Sigmoid colon (tissue), 7 donors: ENCODE measurements at places on chromosomes 7 and 10. TPM values are rescaled to one million over a fixed set of nuclear protein-coding genes. Genes with fewer than 3 reads are reported as not detected.

DNA sequence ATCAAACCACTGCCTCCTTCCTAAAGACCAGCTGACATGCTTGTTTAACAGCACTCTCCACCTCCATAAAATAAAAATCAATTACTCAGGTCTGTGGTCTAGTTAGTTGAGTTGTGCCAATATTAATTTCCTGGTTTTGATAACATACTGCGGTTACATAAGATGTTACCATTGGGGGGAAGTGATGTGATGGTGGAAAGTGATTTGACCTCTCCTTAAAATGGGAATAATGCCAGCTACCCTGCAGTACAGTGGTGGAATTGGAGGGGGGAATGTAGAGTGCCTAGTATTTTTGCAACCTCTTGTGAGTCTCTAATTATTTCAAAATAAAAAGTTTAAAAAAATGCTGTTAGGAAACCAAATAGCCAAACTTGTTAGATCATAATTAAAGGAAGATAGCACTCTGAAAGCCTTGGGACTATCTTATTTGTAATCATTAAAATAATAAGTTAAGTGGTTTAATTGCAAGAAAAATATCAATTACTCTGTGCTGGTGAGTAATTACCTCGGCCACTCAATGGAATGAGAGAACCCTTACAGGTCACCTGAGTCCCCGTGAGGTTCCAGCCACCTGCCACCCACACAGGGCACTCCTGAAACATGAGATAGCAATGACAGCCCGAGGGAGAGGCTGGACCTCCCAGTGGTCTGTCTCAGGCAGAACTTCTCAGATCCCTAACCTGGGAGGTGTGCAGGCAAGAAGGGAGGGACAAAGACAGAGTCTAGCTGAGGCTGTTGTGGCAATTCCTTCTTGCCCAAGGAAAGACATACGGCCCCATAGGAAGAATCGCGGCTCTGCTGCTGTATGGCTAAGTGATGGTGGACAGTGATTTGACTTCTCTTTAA is 94.1 kb downstream of the SH3PXD2A start:
- H3K27me3 ChIP-seq: no peaks in the 10 kb centered on the region
- H3K36me3 ChIP-seq: no peaks in the 10 kb centered on the region
- no peak overlapping the region for H3K4me3 ChIP-seq
- H3K4me1 ChIP-seq: no peaks in the 10 kb centered on the region

DNA sequence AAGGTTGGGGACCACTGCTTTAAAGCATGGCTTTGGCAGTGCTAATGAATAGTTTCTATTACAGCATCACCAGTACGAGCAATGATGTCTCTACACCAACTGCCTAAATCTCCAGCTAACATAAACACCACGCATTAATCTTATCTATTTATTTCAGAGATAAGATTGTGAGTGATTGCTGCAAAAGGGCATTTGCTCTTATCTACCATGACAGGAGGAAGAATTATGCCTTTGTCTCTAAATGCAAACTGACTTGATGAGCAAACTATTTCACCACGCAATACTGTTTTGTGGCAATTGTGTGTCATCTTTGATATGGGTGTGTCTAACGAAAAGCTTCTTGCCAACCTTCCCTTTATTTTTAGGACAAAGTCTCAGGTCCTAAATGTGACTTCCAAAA is 684.9 kb downstream of the SORCS1 start:
- no peaks in the 10 kb centered on the region for H3K27me3 ChIP-seq
- no peak overlapping the region for H3K4me3 ChIP-seq
- no peak for DNase-seq
- H3K4me1 ChIP-seq: no peaks in the 10 kb centered on the region
- H3K27ac ChIP-seq: no peak overlapping the region

DNA sequence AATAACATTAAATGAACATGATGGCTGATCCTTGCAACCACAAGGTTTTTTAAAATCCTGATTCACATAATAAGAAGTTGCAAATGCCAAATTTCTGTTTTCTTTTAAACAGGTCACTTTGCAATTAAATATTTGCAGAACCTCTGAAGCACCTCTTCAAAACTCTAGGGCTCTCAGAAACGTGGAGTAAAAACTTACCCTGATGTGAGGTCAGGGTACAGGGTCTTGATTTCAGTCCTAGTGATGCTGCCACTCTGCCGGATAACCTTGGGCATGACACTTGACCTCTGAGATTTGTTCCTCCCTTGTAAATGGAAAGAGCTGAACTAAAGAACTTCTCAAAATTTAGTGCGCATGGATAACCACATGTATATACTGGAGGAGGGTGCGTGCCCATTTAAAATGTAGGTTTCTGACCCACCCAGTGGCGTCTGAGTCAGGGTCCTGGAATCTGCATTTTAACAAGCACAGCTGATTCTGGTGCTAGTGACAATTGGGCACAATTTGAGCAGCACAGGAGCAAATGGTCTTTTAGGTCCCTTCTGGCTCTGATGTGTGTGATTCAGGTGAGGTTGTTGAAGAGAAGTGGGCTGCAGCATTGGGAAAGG is 35.5 kb upstream of the TNPO3 start:
- H3K36me3 ChIP-seq: no peaks in the 10 kb centered on the region
- no peaks in the 10 kb centered on the region for H3K27me3 ChIP-seq
- no peak for DNase-seq
- no peak overlapping the region for H3K4me3 ChIP-seq

DNA sequence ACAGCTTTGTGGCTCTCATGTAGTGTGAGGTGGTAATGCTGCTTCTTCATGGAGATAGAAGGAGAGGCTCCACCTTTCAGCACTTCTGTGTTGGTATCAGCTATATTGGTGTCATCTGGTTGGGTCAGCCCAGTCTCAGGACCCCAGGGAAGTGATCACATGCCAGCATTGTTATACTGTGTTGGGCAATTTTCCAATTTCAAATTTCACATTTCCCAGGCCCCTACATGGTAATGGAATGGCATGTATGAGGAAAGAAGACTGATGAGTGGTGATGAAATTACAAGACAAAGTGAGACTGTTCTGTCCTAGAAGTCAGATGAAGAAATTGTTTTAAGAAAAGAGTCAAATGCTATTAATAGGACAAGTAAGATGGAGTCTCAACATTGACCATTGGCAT is 3.7 kb upstream of the AKR1C3 start:
- no peak overlapping the region for H3K4me3 ChIP-seq
- H3K4me1 ChIP-seq: no peaks in the 10 kb centered on the region
- no peak overlapping the region for H3K27ac ChIP-seq
- no peaks in the 10 kb centered on the region for H3K27me3 ChIP-seq
- H3K36me3 ChIP-seq: no peaks in the 10 kb centered on the region
- DNase-seq: no peak

DNA sequence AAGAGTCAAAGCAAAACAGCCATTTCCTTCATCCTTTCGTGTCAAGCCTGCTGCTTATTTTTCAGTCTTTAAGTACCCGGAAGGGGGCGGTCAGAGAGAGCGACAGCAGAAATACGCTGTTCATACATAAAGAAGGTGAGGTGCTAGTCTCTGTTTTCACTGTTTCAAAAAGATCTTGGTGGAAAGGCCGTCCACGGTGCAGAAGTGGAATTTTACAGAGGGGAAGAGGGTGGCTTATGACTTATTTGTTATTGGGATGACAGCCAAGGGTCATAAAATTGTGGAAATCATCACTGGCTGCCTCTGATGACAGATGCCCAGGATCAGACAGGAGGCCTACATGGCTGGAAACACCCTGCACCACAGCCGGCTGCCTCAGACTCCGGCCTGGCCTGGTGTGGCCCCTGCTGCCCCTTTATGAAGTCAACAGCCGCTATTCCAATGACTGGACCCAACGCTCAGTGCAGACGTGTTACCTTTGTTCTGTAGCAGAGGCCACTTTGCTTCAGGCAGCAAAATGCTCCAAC is 57.0 kb downstream of the HIPK2 start:
- H3K4me1 ChIP-seq: peaks cover 26% of the 10 kb centered on the region
- no peaks in the 10 kb centered on the region for H3K27me3 ChIP-seq
- H3K36me3 ChIP-seq: peaks cover 13% of the 10 kb centered on the region
- H3K4me3 ChIP-seq: no peak overlapping the region

GRCh38 chr7:91517201-91517785 is 253.1 kb downstream of the FZD1 start:
- no peaks in the 10 kb centered on the region for H3K36me3 ChIP-seq
- H3K27ac ChIP-seq: no peak overlapping the region
- no peak overlapping the region for H3K4me3 ChIP-seq
- H3K4me1 ChIP-seq: no peaks in the 10 kb centered on the region
- DNase-seq: no peak

- no peak for DNase-seq
- H3K27ac ChIP-seq: no peak overlapping the region
- peaks cover under 1% of the 10 kb centered on the region for H3K4me1 ChIP-seq
- H3K4me3 ChIP-seq: no peak overlapping the region
- H3K36me3 ChIP-seq: no peaks in the 10 kb centered on the region
- no peaks in the 10 kb centered on the region for H3K27me3 ChIP-seq
Measured at GRCh38 chr7:128732521-128733277, 6.5 kb upstream of the CALU start.

GRCh38 chr7:81929386-81929785 is 159.5 kb upstream of the HGF start:
- no peaks in the 10 kb centered on the region for H3K27me3 ChIP-seq
- H3K4me3 ChIP-seq: no peak overlapping the region
- no peak for DNase-seq
- no peak overlapping the region for H3K27ac ChIP-seq
- H3K4me1 ChIP-seq: no peaks in the 10 kb centered on the region

DNA sequence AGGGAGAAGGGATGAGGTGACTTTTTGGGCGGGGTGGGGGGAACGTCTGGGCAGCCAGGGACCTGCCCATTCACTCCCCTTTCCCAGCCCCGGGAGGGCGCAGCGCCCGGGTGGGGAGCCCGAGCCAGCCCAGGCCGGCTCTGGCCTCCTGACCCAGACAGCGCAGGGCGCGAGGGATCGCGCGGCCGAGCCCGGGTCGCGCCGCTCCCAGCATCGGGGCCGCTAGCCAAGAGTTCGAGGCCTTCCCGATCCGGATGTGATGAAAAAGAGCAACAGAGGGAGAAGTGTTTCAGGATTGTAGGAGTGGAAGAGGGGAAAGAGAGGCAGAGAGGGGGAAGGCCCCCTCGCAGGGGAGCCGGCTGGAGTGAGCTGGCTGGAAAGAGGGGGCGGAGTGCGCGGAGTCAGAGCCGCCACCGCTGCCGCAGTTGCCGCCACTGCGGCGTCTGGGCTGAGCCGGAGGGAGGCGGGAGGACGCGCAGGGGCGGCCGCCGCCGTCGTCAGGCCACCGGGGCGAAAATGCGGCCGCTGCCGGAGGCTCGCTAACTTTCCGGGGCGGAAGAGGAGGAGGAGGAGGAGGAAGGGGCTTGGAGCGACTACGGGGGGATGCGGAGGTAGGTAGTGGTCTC is at the start of gene MDFIC:
MDFIC (plus strand) TSS at position 69 of the 626 bp plus-strand sequence. CDS start 940 bp downstream, outside the sequence.
- peak within 1 kb of the TSS; percentile 84 for H3K27ac ChIP-seq
- peaks cover 31% of the 10 kb centered on the region for H3K4me1 ChIP-seq
- peak; percentile 72 for DNase-seq
- H3K27me3 ChIP-seq: no peaks in the 10 kb centered on the region

GRCh38 chr10:113965077-113965476 is 78.6 kb upstream of the ADRB1 start:
- H3K4me1 ChIP-seq: no peaks in the 10 kb centered on the region
- H3K4me3 ChIP-seq: no peak overlapping the region
- no peak for DNase-seq

GRCh38 chr7:25180592-25180923 is 47.7 kb downstream of the NPVF start:
- H3K27ac ChIP-seq: peak overlapping the region; percentile 89
- H3K36me3 ChIP-seq: no peaks in the 10 kb centered on the region
- DNase-seq: no peak
- H3K27me3 ChIP-seq: no peaks in the 10 kb centered on the region
- H3K4me1 ChIP-seq: peaks cover 18% of the 10 kb centered on the region

Gene CCDC172
- not detected for total RNA-seq

Gene RRP12
- total RNA-seq: 13.6 TPM

Gene MAGI2
- 18.2 TPM for total RNA-seq

Gene MYPN
- total RNA-seq: not detected

Gene BUB3
- 98.9 TPM for total RNA-seq

Gene SHTN1
- 6.1 TPM for total RNA-seq
